ENCODE measurements at places on chromosomes 16 and 17. TPM values are rescaled to one million over a fixed set of nuclear protein-coding genes. Genes with fewer than 3 reads are reported as not detected.

CIBAR2 gene
- not detected for polyA plus RNA-seq

PEMT gene
- polyA plus RNA-seq = 78.9 TPM

CES4A gene
- polyA plus RNA-seq = 17.9 TPM

CDH11 gene
- 148 TPM for polyA plus RNA-seq

CA5A gene
- 0.91 TPM for polyA plus RNA-seq

MYO15A gene
- polyA plus RNA-seq = 2.8 TPM

GRCh38 chr16:24729951-24730815 lies 732 bp downstream of the TNRC6A start:
- DNase-seq = peak; percentile 52

DNA sequence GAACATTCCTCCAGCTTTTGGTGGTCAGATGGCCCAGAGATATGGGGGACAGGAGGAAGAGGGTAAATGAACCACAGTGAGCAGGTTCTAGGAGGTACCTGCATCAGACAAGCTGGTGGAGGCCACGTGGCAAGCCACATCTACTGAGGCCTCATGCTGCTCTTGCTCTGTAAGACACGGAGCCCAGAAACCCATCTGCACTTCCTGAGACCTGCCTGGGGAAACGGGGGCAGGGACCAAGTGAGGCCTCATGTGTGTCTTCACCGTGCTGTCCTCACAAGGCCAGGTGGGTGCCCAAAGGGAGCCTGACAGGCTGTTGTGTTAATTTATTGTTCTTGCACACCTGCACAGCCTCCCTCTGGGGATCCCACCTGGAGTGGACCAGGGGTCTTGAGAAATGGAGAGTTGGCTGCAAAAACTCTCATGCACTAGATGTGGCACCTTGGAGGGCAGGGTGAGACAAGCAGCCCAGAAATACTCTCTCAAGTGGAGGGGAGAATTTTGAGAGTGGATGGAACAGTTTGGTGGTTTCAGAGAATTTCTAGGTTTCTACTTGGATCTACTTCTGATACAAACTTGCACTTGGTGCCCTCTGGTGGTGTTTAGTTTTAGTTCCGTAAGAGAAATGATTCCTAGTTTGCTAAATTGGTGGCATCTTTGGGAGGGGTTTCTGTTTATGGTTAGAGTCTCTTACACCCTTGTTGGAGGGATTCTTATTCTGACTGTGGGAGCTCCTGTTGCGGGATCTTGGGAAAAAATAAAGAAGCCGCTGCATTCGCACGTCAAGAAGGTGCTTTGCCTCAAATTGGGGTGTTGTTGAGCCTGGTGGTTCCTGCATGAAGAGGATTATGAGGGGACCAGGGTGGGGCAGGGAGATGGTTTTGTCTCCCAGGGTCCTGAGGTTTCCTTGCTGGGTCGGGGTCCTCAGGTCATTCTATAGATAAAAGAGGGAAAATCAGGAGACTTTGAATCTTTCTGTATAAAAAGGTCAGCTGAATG lies 47.5 kb downstream of the SLC6A2 start:
- peak; percentile 76 for DNase-seq

- DNase-seq = no peak
Observed at GRCh38 chr16:11005611-11005975, 61.2 kb downstream of the CLEC16A start.

DNA sequence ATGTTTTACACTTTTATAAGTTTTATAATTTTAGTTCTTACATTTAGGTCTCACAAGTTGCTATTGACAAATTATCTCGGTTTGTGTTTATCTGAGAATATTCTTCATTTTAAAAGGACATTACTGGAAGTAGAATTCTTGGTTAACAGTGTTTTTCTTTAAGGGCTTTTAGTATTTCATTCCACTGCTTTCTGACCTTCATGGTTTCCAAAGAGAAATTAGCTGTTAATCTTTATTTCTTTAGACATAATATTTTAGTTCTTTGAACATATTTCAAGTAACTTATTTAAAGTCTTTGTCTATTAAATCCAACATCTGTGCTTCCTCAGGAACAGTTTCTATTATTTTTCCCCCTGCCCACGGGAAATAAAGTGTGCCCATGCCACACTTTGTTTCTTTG lies 240.1 kb upstream of the AXIN2 start:
- DNase-seq = no peak

DNA sequence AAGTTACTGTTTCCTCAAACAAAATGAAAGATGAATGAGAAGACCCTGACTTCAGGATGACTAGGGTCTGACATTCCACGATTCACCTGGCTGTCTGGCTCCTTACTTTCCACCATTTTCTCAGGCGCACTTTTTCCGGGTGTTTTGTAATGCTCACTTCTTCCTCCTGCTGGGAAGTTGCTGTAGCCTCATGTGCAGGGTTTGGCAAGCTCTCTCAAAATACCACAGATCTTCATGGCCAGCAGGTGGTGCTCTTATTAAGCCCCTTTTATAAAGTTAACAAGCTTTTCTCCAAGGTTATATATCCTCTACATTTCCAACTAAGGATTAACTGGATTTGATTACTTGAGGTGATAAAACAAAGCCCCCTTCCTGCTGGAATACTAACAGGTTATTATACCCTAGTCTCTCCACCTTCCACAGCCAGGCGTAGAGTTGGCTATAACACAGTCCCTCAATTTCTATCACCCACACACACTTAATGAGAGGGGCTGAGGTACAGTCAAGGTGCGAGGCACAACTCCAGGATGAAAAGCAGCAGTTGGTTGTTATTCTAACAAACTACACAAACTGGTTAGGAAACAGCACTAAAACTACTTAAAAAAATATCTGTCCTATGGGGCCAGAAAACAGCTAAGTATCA lies 45.4 kb downstream of the STH start:
- DNase-seq = peak; percentile 89

GRCh38 chr16:72001180-72001874 lies 1.1 kb upstream of the PKD1L3 start:
- no peak for DNase-seq

- no peak for DNase-seq
Observed at GRCh38 chr16:58393138-58393504, 850 bp downstream of the GINS3 start.

GRCh38 chr17:6475411-6475810 lies 31.2 kb downstream of the PIMREG start:
- no peak for DNase-seq

DNA sequence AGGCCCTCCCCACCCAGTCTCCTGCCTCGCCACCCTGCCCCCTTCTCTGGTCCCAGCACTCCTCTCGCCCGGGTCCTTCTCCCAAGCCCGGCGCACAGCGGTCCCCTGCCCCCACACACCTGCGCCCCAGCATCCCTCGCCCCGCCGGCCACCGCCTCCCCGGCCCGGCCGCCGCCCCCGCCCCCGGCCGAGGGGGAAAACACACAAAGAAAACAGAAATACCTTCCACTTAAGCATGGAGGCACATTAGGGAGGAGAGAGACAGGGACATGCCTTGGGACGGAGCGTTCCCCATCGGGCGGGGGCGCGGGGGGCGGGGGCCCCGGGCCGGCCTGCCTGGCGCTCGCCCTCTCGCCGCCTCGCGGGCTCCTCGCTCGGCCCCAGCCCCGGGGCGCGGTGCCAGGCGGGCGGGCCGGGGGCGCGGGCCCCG lies 326 bp downstream of the SRCIN1 start:
- DNase-seq = peak; percentile 41

- no peak for DNase-seq
Observed at GRCh38 chr16:31243734-31244670, 15.8 kb upstream of the ITGAM start.

- DNase-seq = no peak
Observed at GRCh38 chr17:28433721-28434120, 27.7 kb upstream of the SLC46A1 start.

- peak; percentile 92 for DNase-seq
Observed at GRCh38 chr16:58494981-58495520, 4.9 kb upstream of the NDRG4 start.

- peak; percentile 92 for DNase-seq
Observed at GRCh38 chr17:50209472-50210239, 8.2 kb upstream of the COL1A1 start.

DNA sequence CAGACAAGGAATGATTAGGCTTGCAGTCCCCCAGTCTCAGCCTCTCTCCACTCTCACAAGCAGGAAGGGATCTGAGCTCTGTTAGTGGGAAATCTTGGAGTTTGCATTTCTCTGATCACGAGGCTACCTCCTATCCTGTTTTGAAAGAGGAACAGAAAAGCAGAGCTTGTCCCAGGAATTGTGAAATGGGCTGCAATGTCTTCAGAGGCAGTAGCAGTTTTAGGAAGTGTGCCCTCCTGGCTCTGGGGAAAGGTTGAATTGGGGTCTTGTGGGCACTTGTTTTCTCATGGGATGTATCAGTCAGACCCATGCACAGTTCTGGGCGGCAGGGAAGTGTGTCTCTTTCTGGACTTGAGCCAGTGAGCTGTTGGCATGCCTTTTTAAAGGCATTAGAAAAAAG lies 22.8 kb downstream of the NUP85 start:
- no peak for DNase-seq

- DNase-seq = no peak
Observed at GRCh38 chr17:48909783-48910182, 1.6 kb downstream of the UBE2Z start.

Data from hepatocyte (in vitro differentiated cells).